Stimulated activated CD8-positive, alpha-beta memory T cell treated with anti-CD3 and anti-CD28 coated beads, Interleukin-15, amount 100 ng/mL, for 24 hours (primary cell): ENCODE measurements at places on chromosomes 2 and 18.
A peak's percentile ranks its signal among the peaks of the same experiment; 100 is the strongest.

DNA sequence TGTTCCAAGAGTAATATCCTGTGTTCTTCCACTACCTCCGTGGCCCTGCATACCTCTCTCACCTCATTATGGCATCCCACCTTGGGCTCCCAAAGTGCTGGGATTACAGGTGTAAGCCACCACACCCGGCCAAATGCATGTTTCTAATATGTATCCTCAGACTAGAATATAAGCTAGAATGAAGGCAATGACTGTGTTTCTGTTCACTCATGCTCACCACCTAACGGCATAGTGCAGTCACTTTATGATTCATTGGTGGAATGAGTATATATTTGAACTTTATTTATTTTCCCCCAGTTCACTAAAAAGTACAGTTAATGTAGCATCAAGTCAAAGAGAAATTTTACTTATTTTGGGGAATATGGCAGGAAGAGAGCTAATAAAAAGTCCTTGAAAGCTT is 11.3 kb downstream of the PIGN start:
- DNase-seq = no peak

DNA sequence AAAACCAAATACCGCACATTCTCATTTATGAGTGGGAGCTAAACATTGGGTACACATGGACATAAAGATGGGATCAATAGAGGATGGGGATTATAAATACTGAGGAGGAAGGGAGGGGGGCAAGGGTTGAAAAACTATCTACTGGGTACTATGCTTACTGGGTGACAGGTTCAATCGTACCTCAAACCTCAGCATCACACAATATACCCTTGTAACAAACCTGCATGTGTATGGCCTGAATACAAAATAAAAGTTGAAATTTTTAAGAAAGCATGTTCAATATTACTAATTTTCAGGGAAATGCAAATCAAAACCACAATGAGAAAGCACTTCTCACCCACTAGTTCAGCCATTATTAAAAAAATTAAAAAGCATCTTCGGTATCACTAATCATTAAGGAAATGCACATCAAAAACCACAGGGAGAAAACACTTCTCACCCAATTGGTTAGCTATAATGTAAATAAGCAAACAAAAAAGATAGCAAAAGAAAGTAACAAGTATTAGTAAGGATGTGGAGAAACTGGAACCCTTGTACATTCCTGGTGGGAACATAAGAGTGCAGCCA is 99.3 kb upstream of the STON1 start:
- no peak for DNase-seq

DNA sequence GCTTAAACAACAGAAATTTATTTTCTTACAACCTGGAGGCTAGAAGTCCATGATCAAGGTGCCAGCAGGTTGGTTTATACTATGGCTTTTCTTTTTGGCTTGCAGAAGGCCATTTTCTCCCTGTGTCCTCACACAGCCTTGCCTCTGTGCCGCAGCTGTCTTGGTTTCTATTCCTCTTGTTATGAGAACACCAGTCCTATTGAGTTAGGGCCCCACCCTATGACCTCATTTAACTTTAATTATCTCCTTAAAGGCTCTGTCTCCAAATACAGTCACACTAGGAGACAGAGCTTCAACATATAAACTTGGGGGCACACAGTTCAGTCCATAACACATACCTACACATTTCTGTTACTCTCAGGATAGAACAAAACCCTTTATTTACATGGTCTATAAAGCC is 17.3 kb upstream of the RHOB start:
- no peak for DNase-seq

DNA sequence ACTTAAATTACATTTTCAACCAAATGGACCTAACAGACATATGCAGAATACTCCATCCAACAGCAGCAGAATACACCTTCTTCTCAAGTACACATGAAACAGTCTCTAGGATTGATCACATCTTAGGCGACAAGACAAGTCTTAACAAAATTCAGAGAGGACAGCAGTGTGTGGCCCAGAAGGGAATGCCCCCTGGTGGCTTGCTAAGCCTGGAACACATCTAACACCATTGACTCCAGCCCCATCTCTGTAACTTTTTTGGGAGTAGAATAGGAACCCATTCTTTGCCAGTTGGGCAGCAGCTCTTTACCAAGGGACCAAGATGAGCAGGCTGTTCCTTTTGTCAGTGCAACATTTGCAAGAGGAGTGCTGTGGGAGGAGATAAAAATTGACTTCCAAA is 249.9 kb downstream of the PLCL1 start:
- no peak for DNase-seq

- DNase-seq = no peak
These were observed 694 bp downstream of the UNC50 start for GRCh38 chr2:98608962-98609604.

GRCh38 chr2:119678021-119678656 is 862 bp upstream of the TMEM177 start:
- no peak for DNase-seq

DNA sequence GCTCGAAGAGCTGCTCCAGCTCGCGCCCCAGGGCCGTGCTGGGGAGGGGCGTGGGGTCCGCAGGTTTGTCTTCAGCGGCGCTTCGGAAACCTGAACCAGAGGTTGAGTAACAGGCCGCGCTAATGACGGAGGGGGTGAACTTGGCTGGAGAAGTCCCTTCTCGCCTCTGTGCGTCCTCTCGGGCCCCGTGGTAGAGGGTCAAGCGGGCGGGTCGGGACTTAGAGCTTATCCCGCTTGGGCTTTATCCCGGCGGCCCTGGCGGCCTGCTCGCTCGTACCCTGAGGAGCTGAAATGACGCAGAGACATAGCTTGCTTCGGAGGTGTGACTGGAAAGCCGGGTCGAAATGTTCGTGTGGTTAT is 479 bp downstream of the RNMT start:
- DNase-seq = peak; percentile 8

DNA sequence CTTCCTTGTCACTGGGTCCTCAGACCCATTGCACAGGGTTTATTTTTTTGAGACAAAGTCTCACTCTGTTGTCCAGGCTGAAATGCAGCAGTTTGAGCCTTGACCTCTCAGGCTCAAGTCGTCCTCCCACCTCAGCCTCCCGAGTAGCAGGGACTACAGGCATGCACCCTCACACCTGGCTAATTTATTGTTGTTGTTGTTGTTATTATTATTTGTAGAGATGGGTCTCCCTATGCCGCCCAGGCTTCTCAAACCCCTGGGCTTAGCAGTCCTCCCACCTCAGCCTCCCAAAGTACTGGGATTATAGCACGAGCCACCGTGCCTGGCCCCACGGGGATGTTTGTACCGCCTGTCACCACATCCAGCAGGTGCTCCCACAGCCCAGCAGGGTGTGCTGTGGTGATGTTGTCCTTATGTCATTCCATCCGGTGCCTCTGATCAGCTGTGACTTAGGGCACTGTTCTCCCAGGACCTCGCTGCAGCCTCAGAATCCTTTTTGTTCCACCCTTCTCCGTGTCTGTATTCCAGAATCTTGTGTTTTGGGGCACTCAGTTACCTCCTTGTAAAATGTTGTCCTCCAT is 182.3 kb downstream of the INO80D start:
- no peak for DNase-seq

GRCh38 chr2:231413921-231414476 is 18.5 kb downstream of the B3GNT7 start:
- no peak for DNase-seq

DNA sequence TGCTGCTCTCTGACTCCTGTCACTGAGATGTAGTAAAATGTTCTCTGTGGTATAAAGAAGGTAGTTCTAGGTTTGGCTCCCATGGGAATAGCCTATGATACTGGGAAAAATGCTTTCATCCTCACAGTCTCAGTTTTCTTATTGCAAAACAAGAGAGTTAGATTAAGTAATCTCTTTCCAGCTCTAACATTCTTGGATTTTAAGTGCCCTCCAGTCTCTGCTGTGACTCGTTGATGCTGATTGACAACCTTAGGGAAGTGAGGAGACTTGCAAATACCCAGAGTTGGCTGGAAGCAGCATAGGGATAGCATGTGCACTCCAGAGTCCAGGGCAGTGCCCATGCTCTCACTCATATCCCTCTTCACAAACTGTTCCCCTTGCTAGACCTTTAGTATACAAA is 534.9 kb downstream of the SLC4A3 start:
- DNase-seq = no peak

DNA sequence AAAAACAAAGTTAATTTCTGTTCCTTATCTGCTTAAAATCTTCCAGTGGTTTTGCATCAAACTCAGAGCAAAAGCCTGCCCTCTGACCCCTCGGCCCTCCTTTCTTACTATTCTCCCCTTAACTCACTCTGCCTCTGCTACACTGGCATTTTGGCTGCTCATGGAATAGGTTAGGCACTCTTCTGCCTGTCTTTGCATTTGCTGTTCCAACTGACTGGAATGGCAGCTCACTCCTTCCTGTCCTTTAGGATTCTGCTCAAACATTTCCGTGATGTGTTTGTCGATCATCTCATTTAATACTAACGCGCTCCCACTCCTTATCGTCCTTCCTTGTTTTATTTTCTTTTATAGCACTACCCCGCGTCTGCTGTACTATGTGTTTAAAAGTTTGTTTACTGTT is 815 bp downstream of the CEBPZ start:
- no peak for DNase-seq

GRCh38 chr2:218805627-218806026 is 23.7 kb downstream of the CYP27A1 start:
- no peak for DNase-seq

GRCh38 chr2:202043475-202043874 is 9.8 kb downstream of the FZD7 start:
- no peak for DNase-seq

DNA sequence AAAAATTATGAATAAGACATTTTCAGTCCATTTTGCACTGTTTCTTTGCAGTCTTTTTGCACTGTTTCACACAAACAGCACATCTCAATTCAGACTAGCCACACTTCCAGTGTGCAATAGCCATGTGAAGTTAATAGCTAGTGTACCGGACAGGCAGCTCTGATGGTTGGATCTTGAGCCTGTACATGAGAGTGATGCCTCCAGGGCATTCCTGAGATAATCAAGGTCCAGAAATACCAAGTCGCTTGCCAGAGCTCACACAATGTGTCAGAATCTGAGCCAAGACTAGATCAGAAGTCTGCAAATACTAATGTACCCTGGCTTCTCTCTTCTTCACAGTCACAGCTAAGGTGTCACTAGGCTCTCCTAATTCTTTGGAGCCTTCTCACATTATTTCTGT is 180.2 kb downstream of the OSR1 start:
- DNase-seq = no peak

DNA sequence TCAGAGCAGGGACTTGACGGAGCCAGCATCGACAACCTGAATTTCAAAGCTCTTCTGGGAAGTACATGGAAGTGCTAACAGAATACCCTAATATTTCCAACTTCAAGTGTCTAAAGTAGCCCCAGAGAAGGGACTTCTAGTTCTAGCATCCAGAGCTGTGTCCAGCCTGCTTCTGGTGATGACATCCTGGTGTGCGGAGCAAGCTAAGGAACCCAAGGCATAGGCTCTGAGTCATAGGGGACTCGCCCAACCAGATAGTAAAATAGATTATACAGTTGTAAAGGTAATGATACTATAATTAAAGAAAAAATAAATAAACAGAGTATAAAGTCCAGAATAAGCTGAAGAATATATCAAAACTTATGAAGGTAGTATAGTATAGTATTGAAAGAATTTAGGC is 108.1 kb upstream of the SERPINE2 start:
- no peak for DNase-seq

DNA sequence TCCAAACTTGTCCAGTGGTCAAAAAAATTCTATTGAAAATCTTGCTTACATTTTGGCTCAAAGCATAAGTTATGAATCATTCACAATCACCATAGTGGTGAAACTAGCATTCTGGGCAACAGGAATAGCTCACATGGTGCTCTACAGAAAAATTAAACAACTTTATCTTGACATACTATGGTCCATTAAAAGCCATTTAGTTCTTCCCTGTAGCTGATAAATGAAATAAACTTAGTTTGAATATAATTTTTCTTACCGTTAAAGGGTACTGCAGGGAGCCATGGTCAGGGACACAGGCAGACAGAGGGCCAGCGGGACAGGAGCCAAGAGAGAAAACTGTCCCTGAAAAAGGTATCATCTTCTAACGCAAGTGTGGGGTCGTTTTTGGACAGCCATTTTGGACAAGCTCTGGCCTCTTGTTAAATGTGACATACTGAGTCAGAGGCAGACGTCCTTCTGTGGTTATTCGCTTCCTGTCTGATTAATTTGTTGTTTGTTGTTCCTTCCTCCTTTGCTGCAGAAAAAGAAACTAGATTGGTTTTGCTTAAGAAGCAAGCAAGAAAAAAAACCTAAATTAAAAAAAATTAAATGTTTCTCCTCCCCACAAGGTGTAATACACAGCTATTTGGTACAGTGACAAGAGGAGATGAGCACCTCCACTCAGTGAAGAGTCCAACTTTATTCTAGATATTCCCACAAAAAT is at the start of gene WIPF1:
Gene WIPF1 (minus strand): TSS at position 460 of the 703 bp plus-strand sequence. CDS start 12,231 bp downstream, outside the sequence.
- no peak for DNase-seq
